ENCODE measurements at places on chromosomes 12 and 14.

DNA sequence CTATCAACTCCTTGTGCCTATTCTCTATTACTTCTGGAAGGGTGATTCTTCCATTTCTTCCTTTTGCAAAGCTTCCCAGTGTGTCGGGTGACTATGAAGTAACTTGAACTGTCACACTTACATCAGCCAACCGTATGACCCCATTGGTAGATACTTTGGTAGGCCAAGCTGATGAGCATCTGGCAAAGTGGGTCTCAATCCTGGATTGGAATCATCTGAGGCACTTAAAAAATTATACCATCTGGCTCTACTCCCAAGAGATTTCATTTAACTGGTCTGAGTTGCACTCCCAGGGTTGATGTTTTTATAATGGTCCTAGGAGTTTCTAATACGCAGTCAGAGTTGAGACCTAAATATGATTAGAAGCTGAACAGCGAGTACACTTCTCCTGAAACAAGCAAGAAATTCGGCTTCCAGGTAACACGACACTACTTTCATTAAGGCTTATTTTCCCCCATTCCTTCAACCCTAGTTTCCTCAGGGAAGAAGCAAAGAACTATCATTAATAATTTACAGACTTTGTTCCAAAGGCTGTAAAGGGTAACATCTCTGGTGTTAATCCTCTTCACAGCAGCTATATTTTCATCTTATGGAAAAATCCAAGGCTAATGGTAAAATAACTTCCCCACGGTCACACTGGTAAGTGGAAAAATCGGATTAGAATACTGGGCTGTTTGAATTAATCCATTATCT lies 76.8 kb downstream of the PDE6H start:
- no peak for DNase-seq

DNA sequence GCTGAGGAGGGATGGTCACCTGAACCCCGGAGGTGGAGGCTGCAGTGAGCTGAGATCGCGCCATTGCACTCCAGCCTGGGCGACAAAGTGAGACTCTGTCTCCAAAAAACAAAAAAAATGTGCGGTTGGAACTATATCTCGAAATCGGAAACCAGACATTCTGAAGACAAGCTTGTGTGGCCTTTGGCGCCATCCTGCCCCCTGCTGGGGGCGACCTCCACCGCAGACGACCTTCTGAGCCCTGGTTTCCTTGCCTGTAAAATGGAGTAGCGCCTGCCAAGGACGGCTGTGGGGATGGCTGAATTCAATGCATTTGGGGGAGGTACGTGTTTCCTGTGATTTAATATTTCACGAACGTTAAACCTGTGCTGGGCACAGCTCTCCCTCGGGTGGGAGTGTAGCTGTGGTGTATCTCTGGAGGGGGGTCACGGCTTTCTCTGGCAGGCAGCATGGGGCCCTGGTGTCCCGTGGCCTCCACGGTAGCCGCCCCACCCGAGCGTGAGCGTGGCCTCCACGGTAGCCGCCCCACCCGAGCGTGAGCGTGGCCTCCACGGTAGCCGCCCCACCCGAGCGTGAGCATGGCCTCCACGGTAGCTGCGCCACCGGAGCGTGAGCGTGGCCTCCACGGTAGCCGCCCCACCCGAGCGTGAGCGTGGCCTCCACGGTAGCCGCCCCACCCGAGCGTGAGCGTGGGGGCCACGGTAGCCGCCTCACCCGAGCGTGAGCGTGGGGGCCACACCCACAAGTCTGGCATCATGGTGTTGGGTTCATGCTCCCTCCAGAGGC lies 55.3 kb downstream of the LRCOL1 start:
- no peak for DNase-seq

DNA sequence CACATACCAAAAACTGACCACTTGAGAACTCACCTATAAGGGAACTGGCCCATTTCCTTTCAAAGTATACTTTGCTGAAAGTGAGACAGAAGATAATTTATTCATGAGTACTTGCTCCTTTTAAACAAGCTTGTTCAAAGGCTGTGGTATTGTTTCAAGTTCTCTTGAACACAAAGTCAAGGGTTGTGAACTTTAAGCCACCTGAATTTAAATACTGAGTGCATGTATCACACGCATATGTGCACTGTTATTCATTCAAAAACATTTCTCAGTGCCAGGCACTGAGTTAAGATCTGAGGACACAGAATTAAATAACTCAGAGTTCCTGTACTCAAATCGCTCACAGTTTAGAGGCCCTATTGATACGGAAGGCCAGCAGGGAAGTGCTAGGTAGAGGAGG lies 19.1 kb upstream of the LDHB start:
- DNase-seq = no peak

DNA sequence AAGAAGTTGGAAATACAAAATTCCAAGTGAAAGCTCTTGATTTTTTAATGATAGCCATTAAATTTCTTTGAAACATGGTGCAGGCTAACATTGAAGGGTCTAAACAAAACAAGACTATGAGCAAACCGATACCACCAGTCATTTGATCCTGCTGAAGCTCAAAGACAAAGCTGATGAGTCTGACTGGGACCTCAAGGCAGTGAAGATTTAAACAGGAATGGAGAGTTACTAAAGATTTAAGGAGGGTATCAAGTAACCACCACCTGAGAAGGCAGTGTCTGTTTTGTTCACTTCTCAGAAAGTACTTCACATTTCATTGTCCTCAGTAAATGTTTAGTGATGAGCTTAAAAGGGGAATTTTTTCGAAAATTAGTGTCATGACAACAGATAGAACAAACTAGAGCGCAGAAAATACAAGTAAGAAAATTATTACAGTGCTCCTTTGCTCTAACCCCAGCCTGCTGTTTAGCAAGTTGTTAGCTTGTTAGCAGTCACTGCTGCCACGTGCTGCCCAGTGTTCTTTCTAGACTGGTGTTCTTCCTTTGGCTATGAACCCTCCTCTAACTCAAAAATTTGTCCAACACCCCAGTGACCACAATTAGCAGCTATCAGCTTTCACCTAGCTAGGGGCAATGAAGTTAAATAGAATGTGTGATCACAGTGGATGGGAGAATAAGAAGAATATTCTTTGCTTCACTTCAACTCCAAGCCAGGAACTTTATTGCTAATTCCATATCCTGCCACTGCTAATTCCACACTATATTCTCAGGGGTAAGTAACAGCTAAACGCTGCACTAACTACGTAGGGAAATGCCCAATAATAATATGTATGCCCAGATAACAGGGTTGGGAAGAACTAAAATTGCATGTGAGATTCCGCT lies 41.1 kb downstream of the YAF2 start:
- no peak for DNase-seq

GRCh38 chr12:85280984-85281630 lies 1.1 kb downstream of the ALX1 start:
- DNase-seq = no peak

DNA sequence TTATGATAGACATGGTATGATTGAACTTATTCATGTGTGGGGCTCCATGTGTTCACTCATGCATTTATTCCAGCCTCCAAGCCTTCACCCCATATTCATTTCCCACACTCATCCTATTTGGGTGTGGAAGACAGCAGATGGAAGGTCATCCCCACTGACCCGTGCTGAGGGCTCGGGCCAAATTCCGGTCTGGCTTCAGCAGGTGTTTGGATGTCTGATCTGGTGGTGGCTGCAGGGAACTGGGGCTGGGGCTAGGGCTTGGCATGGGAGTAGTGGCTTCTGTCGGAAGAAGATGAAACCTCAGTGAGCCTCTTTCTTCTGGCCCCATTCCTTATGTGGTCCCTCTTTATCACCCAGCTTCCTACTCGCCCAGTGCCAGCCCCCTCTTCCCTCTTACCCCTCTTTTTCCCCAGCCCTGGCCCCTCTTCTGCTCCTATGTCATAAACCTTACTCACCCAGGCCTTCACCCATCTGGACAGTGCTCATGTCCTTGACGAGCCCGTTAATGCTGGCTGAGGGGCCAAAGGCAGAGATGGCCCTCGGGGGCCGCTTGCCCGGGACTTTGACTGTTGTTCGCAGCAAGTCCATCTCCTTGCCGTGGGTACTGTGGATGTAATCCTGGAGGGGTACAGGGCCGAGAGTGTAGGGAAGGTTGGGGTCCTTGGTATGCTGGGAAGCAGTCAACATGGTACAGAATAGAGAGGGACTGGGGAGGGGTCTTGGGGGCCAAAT lies 8.0 kb downstream of the AGAP2 start:
- no peak for DNase-seq

DNA sequence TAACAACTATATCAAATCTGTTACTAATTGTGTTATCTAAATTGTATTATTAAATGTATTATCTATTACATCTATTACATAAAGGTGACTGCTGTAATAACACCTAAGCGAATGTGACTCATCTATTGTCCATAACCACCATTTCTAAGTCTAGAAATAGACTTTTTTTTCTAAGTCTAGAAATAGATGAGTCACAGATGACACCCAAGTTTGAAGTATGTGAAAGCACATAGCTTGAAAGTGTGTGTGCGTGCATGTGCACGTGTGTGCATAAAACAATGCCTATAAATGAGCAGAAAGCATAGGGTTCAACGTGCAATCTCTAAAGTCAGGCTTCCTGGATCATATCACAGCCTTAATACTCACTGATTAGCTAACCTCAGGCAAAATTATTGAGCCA lies 451.3 kb upstream of the USP15 start:
- DNase-seq = no peak

DNA sequence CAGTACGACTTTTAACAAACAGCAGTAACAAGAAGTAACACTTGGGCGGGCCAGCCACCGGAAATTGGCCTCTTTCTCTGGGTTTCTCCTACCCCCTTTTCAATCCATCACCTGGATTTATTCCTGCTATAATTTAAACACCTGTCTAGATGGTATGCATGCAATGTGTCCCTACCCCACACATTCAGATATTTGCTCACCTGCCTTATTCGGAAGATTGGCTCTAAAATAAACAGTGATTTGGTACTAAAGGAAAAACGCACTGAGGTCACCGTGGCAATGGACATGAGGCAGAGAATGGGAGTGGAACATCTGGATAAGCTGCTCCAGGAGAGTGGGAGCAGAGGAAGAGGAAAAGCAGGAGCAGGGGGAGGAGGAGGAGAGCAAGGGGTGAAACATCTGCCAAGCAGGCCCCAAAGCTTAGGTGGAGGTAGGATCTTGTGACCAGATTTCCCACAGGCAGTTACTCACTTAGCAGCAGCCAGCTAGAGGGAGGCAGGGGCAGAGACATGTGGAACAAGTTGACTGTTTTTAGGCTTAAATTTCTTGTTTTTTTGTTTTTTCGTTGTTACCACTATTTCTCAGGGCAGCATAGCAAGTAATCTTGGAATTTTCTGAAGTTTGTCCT lies 150.9 kb downstream of the TTLL5 start:
- DNase-seq = no peak

- DNase-seq = no peak
Observed at GRCh38 chr14:99241325-99242010, 30.5 kb downstream of the BCL11B start.

DNA sequence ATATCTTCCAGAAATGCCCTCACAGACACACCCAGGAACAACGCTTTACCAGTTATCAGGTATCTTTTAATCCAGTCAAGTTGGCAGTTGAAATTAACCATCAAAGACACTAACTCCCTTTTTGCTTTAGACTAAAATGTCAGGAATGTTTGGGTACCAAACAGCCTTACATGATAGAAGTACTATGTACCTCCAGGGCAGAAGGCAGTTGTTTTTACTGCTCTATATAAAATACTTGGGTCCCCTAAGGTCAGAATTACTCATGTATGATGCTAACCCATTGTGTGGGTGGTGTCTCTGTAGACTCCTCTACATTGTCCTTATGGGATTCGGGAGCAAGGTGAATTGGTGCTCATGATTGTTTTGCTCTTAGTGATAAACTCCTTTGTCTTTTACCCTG lies 492.5 kb upstream of the FLRT2 start:
- DNase-seq = no peak

Data from activated CD4-positive, alpha-beta T cell treated with anti-CD3 and anti-CD28 coated beads, Interleukin-2, amount 50 U/mL, for 4 hours (primary cell).